ENCODE measurements at places on chromosomes 6 and 20.

- no peaks in the 10 kb centered on the region for H3K4me1 ChIP-seq
- H3K27me3 ChIP-seq = no peaks in the 10 kb centered on the region
- DNase-seq = no peak
- H3K27ac ChIP-seq = no peak overlapping the region
- no peak overlapping the region for H3K4me3 ChIP-seq
- no peaks in the 10 kb centered on the region for H3K36me3 ChIP-seq
These were observed 275.4 kb downstream of the PHF3 start for GRCh38 chr6:63910863-63911551.

DNA sequence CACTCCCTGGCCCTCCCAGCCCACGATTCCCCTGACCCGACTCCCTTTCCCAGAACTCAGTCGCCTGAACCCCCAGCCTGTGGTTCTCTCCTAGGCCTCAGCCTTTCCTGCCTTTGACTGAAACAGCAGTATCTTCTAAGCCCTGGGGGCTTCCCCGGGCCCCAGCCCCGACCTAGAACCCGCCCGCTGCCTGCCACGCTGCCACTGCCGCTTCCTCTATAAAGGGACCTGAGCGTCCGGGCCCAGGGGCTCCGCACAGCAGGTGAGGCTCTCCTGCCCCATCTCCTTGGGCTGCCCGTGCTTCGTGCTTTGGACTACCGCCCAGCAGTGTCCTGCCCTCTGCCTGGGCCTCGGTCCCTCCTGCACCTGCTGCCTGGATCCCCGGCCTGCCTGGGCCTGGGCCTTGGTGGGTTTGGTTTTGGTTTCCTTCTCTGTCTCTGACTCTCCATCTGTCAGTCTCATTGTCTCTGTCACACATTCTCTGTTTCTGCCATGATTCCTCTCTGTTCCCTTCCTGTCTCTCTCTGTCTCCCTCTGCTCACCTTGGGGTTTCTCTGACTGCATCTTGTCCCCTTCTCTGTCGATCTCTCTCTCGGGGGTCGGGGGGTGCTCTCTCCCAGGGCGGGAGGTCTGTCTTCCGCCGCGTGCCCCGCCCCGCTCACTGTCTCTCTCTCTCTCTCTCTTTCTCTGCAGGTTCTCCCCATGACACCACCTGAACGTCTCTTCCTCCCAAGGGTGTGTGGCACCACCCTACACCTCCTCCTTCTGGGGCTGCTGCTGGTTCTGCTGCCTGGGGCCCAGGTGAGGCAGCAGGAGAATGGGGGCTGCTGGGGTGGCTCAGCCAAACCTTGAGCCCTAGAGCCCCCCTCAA, at the start of gene LTA:
TSS of gene LTA (plus strand) at position 249 of the 871 bp plus-strand sequence. CDS start at position 703, 454 bp downstream.
- no peaks in the 10 kb centered on the region for H3K4me1 ChIP-seq
- no peaks in the 10 kb centered on the region for H3K27me3 ChIP-seq
- no peaks in the 10 kb centered on the region for H3K36me3 ChIP-seq
- no peak within 1 kb of the TSS for H3K27ac ChIP-seq
- H3K4me3 ChIP-seq = no peak within 1 kb of the TSS

DNA sequence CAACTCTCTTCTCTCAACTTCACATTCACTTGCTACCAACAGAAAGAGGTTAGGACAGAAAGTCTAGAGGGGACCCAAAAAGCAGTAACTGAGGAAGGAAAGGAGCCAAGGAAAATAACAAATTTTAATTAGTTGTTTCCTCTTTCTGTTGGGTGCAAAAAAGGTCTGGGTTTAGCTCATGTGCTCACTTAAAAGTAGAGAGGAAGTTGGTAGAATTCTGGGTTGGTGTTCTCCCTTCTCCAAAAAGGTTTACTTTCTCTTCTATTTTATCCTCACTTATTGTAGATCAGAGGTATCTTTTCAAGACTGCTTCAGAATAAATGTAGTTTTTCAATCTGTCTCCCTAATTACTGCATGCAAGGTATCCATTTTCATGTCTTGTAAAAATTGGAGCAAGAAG, 42.8 kb downstream of the MAP3K7 start:
- no peak overlapping the region for H3K4me3 ChIP-seq
- H3K36me3 ChIP-seq = peaks cover 7% of the 10 kb centered on the region
- no peak overlapping the region for H3K27ac ChIP-seq
- H3K27me3 ChIP-seq = no peaks in the 10 kb centered on the region
- no peak for DNase-seq

- H3K36me3 ChIP-seq = no peaks in the 10 kb centered on the region
- no peak overlapping the region for H3K4me3 ChIP-seq
- H3K27me3 ChIP-seq = no peaks in the 10 kb centered on the region
- DNase-seq = no peak
These were observed 144.2 kb upstream of the FBXL4 start for GRCh38 chr6:99091985-99092384.

DNA sequence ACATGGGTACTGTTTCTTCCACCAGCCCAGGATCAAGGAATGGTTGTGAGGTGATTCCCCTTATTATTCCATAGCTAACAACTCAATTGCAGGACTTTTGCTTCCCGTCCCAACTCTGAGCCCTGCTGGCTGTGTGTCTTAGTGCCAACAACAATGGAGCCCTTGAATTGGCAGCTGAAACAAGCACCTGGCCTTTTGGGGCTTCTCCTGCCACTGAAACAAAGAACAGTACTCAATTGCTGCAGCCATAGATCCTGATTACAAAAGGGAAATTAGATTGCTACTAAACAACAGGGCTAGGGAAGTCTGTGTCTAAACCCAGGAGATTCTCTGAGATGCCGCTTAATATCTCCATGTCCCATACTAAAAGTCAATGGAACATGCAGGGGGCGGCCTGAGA, 61.3 kb upstream of the CARMIL1 start:
- H3K4me3 ChIP-seq = no peak overlapping the region
- DNase-seq = no peak
- peaks cover 15% of the 10 kb centered on the region for H3K4me1 ChIP-seq
- no peaks in the 10 kb centered on the region for H3K27me3 ChIP-seq
- no peak overlapping the region for H3K27ac ChIP-seq

GRCh38 chr6:142300758-142301650, 803 bp upstream of the ADGRG6 start:
- H3K4me1 ChIP-seq = peaks cover 9% of the 10 kb centered on the region
- no peaks in the 10 kb centered on the region for H3K27me3 ChIP-seq
- peak overlapping the region; percentile 61 for H3K27ac ChIP-seq
- no peaks in the 10 kb centered on the region for H3K36me3 ChIP-seq

DNA sequence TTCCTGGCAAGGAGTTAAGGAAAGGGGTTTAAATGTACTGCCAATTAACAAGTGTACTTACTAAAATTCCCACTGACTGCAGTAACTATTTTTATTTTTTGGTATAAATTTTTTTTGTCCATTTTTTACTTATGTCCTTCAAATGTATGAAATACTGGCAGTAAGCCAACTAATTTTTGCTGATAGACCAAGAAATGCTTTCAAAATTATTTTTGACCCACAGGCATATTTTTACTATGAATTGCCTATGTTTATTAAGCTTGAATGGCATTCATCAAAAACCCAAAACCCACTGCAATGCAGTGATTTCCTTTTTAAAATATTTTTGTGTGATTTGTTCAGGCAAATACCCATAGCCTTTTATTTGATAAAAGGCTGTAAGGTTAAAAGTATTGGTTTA, 560.1 kb downstream of the UTRN start:
- no peaks in the 10 kb centered on the region for H3K27me3 ChIP-seq
- H3K27ac ChIP-seq = no peak overlapping the region
- DNase-seq = no peak
- no peaks in the 10 kb centered on the region for H3K4me1 ChIP-seq

- H3K4me1 ChIP-seq = peaks cover 22% of the 10 kb centered on the region
- H3K27me3 ChIP-seq = no peaks in the 10 kb centered on the region
- peaks cover 3% of the 10 kb centered on the region for H3K36me3 ChIP-seq
- DNase-seq = peak; percentile 48
- no peak overlapping the region for H3K4me3 ChIP-seq
These were observed 4.0 kb downstream of the VARS1 start for GRCh38 chr6:31791324-31792089.

Measured in body of pancreas (tissue), 4 donors.